SK-N-MC (cell line): ENCODE measurements at places on chromosomes 1 and 21.
A peak's percentile ranks its signal among the peaks of the same experiment; 100 is the strongest.

DNA sequence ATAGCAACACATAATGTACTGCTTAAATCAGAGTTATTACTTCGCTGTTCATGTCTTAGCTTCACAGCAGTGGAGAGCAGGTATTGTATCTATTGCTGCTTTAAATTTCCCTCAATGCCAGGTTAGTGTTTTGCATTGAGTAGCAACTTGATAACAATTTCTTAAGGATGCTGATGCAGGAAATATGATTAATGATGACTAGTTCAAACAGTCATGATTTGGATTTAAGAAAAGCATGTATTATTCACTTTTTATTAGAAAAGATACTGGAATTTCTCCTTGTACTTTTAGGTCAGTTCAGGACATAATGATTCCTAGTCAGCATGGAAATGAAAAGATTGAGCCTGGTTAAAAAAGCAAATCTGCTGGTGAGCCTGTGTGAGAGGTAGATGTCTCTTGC lies 67.2 kb upstream of the ARHGAP29 start:
- DNase-seq: no peak

- no peak for DNase-seq
These were observed 108.0 kb downstream of the PTPRU start for GRCh38 chr1:29344336-29344735.

DNA sequence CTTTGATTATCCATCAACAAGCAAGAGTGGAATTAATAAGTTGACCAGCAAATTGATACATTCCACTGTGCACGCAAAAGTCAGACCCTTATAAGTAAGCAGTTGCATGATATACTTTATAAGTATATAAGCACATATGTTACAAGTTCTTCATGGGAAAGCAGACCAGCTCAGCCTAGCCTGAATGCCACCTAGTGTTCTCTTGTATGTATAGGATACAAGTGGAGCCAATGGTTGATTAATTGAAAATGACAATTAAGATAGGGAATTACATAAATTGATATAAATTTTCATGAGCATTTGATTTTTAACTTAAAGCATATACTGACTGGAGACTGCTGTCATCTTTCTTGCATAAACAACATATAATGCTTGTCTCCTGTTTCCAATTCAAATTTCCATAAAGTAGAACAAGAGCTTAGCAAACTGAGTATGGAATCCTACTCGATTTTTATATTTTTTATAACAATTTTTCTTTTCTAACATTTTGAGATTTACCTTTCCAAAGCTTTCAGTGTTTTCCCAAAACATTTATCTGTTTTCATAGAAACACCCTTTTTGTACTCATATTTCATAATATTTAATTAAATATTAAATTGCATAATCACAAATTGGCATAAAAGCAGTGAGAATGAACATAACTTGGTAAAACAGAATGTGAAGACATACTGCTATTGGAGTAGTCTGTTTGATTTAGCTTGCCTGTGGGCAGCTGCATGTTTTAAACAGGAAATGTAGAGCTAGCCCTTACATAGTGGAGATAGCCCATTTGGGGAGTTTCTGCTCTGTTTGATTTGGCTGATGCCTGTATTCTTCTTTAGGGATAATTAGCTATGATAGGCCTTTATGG lies 62.8 kb downstream of the MAGI3 start:
- DNase-seq: peak; percentile 50

DNA sequence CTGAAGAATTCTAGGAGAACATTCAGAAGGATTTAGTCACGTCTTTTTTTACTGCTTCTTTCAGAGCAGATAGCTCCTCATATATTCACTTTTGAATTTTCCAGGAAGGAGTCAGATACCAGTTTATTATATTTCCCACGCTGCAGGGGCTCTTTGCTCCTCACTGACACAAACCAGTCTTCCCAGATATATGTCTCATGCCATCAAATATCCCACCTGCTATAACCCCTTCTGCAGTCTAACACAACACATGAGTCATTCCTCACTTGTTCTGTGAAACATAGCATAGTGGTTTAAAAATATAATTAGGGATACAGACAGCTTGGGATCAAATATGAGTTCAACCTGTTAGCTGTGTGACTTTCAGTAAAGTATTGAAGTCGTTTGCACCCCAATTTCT lies 251.7 kb upstream of the DPYD start:
- DNase-seq: no peak

- no peak for DNase-seq
These were observed 109.2 kb downstream of the ITSN1 start for GRCh38 chr21:33751533-33751932.
